Stimulated activated naive B cell treated with anti-CD40 and anti-IgM and Interleukin-4, amounts not matched to agents 10 μg/mL and 1 μg/mL and 100 μg/mL, for 72 hours (primary cell): ENCODE measurements at places on chromosomes 2 and 18.

GRCh38 chr2:224971214-224971613 lies 71.1 kb downstream of the DOCK10 start:
- DNase-seq = no peak

DNA sequence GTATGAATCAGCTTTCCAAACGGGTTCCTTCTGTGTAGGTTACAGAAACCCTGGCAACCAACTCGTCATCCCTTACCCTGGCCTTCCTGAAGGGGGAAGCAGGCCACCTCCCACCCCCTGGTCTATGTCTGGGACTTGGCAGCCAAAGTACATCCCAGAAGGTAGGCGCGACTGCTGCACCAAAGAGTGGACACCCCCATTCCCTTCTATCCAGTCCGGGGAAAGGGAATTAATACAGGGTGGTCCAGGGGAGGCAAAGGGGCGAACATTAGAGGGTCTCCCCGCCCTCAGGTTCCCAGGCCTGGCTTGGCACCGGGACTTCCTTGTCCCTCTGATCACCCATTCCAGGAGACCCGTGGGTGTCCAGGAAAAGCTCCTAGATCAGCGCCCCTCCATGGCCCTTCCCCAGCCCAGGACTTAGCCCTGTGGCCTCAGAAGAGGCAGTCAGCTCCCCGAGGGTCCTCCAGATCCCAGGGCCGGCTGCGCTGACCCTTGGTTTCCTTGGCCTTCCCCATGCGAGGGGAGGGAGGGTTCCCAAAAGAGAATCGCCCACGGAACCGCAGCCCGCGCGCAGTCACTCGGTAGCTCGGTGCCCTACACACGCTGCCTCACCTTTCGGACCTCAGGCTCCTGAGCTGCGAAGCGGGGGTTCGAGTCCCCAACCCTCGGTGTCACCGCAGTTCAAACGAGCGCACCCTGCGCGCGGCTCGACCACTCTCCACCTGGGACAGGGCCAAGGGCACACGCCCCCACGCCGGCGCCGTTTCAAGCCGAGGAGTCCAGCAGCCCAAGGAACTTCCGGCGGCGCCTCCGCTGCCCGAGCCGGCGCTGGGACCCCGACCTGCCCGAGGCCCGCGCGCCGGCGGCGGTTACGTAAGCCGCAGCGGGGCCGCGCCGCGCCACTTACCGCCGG lies at the start of gene PER2:
Gene PER2, minus strand, starts transcription at position 874 of the 913 bp plus-strand sequence. CDS start 10,674 bp downstream, outside the sequence.
- peak; percentile 15 for DNase-seq

GRCh38 chr2:203237346-203238238 lies 1.2 kb upstream of the CYP20A1 start:
- DNase-seq = no peak

GRCh38 chr18:69898241-69898861 lies 49.3 kb downstream of the CD226 start:
- DNase-seq = no peak

DNA sequence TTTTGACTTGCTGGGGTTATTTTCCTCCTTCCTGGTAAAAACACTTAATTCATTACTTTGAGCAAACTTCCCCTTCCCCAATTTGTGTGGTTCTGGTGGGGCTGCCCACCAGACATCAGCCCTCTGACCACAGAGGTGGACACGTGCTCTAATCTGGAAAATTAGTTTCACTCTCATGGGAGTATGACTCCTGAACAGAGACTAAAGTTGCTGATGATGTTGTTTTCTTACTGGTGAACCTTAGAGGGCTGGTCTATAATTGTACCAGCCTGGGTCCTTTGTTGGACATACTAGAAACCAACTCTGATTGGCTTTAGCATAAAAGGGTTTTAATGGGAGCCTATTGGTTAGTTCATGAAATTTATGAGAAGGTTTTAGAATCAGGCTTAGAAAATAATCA lies 54.1 kb upstream of the ACYP2 start:
- no peak for DNase-seq

- no peak for DNase-seq
Measured at GRCh38 chr2:177758591-177759371, 313.8 kb downstream of the PDE11A start.

DNA sequence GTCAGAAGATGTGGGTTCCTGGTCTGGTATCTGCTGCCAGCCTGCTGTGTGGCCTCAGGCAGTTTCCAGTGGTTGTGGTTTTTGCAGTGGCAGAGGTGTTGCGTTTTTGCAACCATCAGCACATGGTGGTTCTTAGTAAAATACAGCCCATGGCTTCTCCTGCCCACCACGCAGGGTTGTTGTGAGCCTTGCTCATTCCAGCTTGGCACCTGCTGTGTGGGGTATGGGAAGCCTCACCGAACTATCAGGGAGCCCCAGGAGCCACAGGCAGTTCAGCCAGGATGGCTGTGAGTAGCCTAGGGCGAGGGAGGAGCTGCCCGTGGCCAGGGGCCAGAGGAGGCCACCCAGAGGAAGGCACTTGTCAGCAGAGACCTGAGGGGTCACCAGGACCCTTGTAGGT lies 9.8 kb downstream of the ARID5A start:
- no peak for DNase-seq

- DNase-seq = no peak
Measured at GRCh38 chr18:56148373-56148772, 490.0 kb downstream of the TXNL1 start.

- DNase-seq = no peak
Measured at GRCh38 chr18:42394238-42394637, 439.2 kb downstream of the PIK3C3 start.

GRCh38 chr2:118179445-118179844 lies 91.2 kb downstream of the INSIG2 start:
- no peak for DNase-seq

GRCh38 chr2:218262237-218262600 lies 1.4 kb downstream of the GPBAR1 start:
- no peak for DNase-seq
